ENCODE measurements at places on chromosomes 1 and 21.

GRCh38 chr21:44650265-44650972, 4.0 kb downstream of the KRTAP12-4 start:
- DNase-seq: no peak

GRCh38 chr1:93463960-93464359, 16.0 kb downstream of the FNBP1L start:
- no peak for DNase-seq

DNA sequence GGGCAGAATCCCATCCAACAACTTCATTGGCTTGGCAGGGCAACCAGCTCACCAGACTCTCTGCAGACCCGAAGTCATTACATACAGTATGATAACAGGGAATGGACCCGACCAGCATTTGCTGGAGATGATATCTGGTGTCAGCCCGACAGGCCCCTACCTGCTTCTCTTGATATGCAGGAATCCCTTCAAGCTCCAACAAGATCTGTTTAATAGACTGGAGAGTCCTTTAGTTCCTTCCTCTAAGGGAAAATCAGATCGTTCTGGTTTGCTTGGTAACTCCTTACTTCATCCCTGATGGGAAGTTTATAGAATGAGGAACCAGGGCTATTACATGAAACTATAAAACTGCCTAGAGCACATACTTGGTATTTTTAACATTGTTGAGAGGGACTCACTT, 61.2 kb downstream of the EDARADD start:
- no peak for DNase-seq

GRCh38 chr1:153626904-153627714, at the start of gene S100A13:
Gene S100A13 (minus strand): TSS chr1:153627505. CDS start chr1:153626472, 1,033 bp downstream.
- peak; percentile 69 for DNase-seq

DNA sequence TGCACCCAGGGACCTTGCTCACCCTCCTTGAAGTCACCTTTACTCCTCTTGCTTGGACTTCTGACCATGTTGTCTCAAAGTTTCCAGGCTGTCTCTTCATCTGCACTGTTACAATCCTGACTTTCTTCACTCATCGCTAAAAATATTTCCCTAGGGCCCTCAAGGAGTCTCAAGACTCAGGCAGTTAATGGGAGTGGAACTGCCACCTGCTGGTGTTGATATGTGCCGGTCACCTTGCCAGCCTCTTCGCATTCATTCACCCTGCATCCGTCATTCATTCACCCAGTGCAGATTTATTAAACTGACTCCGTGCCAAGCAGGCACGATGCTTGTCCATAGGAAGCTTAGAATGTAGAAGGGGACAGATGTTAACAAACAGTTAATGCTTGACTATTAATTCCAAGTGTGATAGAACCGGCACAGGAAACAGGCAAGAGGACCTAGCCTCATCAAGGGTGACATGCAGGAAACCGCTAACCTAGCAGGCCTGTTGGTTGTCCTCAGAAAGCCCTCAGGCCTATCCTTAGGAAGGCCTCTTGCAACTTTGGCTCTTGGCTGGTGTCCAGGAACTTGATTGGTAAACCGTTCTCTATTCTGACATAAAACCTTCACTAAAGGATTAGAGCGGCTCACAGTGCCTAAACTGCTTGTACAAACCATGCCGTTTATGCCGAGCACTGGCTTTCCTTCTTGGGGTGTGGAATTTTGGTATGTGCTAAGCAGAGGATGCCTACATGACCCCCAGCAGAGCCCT, 342.2 kb downstream of the CAMTA1 start:
- DNase-seq: no peak

- DNase-seq: no peak
Measured at GRCh38 chr1:186738926-186739325, 58.7 kb upstream of the PTGS2 start.

- no peak for DNase-seq
Measured at GRCh38 chr1:171868217-171868803, 27.0 kb downstream of the DNM3 start.

DNA sequence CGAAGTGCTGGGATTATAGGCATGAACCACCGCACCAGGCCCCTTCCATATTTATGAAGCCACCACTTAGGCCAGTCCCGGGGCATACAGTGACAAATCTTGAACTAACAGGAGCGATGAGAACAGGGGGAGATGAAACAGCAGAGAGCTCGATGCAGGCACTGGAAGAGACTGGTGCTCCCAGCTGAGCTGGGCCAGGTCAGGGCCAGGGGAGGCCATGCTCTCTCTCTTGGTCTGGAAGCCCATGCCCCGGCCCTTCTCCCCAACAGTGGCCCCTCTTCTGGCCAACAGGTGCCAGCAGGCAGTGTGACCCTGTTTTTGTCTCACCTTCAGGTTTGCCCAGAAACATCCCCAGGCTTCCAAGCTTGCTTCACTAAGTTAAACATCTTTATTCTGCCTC, 269.9 kb upstream of the C1orf174 start:
- DNase-seq: no peak

DNA sequence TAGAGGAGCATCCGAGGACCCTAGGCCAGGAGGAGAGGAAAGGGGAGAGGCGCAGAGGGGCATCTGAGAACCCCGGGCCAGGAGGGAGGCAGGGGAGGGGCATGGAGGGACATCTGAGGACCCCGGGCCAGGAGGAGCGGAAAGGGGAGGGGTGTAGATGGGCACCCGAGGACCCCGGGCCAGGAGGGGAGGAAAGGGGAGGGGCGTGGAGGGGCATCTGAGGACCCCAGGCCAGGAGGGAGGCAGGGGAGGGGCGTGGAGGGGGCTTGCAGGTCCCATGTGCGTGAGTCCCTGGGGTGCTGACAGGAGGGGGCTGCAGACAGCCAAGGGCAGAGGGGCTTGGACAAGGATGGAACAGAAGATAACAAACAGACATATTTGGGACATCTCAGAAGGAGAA, 190.0 kb upstream of the ARHGEF16 start:
- DNase-seq: no peak

- no peak for DNase-seq
Measured at GRCh38 chr1:207565546-207566468, 69.8 kb downstream of the CR1 start.

GRCh38 chr21:42120101-42120902, 49.2 kb downstream of the UMODL1 start:
- no peak for DNase-seq

GRCh38 chr21:39144191-39144590, 39.1 kb downstream of the PSMG1 start:
- no peak for DNase-seq

DNA sequence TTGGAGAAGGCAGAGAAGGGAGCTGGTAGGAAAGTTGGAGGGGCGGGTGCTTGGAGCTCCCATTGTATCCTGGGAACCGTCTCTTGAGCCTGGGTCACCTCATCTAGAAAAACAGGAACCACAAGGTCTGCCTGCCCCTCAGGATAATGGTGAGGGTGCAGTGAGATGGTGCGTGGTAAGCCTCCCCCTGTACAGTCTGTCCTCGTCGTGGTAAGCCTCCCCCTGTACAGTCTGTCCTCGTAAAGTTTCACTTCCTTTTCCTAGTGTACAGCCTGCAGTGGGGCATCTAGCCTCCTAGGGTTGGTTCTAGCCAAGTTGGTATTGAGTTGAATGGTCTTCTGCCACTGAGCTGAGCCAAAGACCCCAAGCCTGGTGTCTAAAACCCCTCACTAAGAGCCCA, 66.5 kb upstream of the IGSF21 start:
- DNase-seq: peak; percentile 28

DNA sequence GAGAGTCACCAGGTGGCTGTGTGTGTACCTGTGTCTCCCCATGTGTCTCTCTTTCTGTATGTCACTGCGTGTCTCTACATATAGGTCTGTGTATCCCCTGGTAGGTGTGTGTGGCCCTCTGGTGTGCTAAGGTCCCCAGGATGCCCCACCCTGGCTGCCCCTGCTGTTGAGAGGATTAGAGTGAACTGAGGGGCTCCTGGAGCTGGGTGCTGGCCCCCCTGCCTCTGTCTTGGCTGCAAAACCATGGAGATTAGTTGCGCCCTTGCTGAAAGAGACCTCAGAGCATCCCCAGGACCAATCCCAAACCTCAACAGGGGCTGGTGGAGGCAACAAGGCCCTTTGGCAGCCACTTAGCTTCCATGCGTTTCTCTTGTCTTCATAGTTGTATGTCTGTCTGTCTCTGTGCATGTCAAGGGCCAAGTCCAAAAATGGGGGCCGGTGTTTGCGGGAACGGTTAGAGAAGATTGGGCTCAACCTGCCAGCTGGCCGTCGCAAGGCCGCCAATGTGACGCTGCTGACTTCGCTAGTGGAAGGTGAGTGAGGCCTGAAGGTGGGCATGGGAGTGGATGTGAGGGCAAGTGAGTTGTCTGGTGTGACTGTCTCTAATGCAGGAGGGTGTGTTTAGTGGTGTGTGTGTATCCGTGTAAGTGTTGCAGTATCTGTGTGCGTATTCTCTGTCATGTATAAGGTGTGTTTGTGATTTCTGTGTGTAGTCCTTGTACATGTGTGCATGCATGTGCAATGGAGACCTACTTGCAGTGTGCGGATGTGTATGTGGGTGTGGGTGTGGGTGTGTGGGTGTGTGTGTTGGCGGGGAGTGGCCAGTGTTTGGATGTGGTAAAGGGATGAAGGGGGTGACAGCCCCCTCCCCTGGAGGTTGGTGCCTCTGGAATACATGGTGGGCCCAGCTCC, 16.7 kb downstream of the TFAP2E start:
- no peak for DNase-seq

DNA sequence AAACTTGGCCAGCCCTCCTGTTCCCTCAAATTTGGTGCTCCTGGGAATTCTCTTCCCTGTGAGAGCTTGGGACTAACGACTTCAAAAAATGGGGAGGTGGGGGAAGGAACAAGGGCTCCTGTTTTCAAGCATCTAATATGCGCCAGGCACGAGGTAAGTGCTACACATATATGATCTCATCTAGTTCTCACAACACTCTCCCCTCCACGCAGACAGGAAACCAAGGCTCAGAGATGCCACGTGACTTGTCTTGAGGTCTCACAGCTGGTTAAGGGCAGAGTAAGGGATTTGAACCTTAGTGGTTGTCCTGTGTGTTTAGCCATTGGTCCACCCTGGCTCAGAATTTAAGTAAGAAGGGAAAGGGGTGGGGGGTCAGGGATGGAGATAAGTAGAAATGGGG, 125.9 kb downstream of the DMRTB1 start:
- DNase-seq: no peak

GRCh38 chr1:97010566-97011264, 289.1 kb downstream of the PTBP2 start:
- no peak for DNase-seq

GRCh38 chr1:235503403-235504121, 690 bp downstream of the B3GALNT2 start:
- no peak for DNase-seq

DNA sequence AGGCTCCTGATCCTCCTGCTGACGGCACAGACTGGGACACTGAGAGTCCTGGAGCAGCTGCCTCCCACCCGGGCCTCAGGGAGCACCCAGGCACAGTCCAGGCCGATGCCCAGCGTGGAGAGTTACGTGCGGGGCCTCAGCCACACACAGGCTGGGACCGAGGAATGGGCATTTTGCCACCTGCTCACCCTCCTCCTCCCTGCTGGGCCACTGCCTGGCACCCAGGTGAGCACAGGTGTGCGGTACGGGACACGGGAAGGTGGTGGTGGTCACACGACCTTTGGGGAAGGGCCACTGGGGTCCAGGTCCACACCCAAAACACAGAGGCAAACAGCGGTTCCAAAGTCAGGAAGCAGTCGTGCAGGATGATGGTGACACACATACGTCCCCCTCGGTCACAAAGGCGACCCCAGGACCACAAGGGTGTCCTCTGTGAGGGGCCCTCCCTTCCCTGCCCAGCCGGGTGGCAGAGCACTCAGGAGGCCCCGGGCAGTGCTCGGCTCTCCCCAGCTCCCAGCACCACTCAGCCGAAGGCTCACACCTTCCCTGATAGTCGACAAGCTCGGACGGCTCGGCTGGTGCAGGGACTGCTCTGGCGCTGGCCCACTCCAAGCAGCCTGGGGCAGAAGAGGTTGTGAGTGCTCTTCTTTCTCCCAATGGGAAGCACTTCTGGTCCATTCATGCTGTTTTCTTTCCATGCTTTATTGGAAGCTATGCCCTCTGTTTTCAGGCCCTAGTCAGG, 14.3 kb downstream of the MORN1 start:
- DNase-seq: no peak

DNA sequence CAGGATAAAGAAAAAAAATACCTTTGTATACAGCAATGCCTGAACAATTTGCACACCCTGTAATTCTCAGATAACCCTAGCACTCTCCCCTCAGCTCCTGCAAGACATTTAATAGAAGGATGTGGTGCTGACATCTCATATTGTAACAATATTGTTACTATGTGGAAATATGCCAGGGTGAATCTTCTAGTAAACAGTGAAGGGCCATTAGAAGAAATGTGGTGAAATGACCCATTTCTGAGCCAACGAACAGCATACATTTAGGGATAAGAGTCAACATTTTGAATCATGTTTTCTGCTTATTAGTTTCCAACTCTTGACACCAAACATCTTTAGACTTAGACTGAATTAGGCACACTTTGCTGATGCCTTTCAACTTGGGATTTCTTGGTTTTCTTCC, 188.2 kb downstream of the KAZN start:
- DNase-seq: no peak

DNA sequence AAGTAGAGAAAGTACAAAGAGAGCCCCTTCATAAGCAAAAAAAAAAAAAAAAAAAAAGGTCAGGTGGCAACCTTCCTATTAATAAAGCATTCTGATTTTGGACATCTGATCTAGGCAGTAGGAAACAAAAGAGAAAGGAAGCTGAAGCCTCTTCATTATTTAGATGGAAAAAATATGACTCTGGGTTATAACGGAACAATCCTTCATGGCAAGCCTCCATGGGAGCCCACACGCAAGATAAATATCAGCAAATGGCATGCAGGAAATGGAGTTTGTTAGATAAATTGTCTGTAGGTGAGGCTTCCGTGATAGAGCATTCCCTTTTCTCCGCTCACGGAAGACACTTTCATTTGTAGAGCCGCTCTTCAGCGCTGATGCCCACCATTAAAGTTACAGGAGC, 381.0 kb downstream of the TTLL7 start:
- DNase-seq: no peak

GRCh38 chr1:204377800-204378668, 18.3 kb upstream of the PLEKHA6 start:
- DNase-seq: no peak

DNA sequence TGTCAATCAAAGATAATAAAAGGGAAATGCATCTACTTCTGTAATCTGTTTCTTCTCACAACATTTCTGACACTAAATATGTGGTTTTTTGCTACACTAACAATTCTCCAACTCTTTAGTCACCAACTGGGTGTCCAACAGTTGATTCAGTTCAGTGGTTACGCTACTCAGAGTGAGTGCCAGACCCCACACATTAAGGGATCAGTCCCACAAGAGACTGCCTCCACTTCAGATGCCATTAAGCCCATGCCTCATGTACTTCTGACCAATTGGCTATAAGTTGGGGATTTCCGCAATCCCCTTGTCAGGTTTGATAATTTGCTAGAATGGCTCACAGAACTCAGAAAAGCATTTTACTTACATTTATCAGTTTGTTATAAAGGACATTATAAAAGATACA, 28.4 kb downstream of the RNF2 start:
- no peak for DNase-seq

GRCh38 chr1:58123051-58123450, 423.5 kb downstream of the OMA1 start:
- DNase-seq: no peak
